Naive B cell (primary cell): ENCODE measurements at places on chromosomes 11 and 22.

DNA sequence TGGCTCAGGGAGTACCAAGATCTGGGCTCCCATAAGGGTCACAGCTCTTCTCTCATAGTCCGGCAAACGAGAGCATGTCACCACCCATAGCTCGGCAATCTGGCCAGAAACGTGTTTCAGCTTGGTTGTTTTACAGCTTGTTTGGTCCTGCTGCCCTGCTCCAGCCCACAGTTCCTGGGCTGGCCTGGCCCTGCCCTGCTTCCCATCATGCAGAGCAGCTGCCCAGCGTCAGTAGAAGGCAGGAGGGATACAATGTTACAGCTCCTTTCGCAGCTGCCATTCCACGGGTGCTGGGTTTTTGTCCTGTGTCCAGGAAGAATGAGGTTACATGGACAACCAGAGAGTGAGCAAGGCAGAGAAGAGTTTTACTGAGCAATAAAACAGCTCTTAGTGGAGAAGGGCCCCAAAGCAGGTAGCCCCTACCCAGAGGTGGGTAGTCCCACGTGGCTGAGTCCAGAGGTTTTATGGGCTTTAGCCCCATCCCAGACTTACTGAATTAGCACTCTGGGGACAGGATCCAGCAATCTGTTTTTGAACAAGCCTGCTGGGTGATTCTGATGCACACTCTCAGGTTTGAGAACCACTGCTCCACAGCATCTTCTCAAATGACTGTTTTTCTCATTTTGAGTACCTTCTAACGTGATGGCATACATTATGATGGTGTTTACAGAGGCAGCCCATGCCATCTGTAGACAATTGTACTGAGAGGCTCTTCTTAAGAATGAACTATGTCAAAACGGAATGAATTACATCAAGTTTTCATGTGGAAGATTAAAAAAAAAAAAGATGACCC, 5.8 kb upstream of the MS4A18 start:
- H3K27me3 ChIP-seq = peaks cover 34% of the 10 kb centered on the region
- H3K27ac ChIP-seq = no peak overlapping the region

DNA sequence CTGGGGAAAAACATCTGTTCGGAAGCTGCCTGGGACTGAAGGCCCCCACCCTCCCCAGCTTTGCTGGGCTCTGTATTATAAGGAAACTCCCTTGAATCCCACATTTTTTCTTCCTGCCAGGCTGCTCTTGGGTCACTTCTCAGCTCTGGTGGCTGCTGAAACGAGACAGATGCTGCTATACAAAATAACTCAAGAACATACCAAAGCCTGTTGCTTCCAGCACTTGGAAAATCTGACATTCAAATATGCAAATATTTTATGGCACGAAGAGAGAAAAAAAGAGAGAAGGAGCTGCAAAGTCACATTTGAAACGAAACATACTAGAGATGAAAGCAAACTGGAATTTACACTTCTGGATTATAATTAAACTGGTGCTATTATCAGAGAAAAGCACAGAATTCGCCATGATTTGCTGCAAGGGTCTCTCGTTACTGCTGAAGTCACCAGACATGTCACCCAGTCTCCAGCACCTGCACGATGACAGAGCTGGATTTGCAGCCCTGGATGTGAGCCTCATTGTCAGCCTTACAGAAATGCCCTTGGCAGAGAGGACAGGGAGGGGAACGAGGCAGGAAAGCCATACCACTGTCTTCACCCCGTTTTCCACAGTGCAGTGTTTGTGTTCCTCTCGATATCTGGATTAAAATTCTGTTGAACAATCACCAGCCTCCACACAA, 47.9 kb upstream of the IGSF9B start:
- H3K27ac ChIP-seq = no peak overlapping the region
- no peak for DNase-seq
- no peaks in the 10 kb centered on the region for H3K36me3 ChIP-seq
- no peak overlapping the region for H3K4me3 ChIP-seq
- peaks cover 8% of the 10 kb centered on the region for H3K27me3 ChIP-seq
- H3K4me1 ChIP-seq = no peaks in the 10 kb centered on the region

DNA sequence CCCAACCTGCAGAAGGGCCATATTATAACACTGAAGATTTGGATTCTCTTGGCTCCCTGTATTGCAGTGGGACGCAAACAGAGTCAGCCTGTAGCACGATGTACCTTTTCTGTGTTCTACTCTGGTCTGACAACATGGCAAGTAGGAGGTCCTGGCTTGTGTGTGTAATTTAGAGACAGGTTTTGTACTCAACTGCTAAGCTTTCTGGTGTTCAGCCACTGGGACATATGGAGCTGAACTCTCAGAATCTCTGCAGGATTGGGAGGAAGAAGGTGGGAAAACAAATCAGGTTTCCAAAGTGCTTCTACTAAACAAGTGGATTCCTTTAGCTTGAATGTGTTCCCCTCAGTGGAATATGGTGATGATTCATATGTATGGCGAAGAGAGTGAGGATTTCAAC, 192.5 kb upstream of the MTMR2 start:
- no peak overlapping the region for H3K27ac ChIP-seq
- H3K4me1 ChIP-seq = peaks cover 11% of the 10 kb centered on the region
- no peak overlapping the region for H3K4me3 ChIP-seq
- no peaks in the 10 kb centered on the region for H3K36me3 ChIP-seq

DNA sequence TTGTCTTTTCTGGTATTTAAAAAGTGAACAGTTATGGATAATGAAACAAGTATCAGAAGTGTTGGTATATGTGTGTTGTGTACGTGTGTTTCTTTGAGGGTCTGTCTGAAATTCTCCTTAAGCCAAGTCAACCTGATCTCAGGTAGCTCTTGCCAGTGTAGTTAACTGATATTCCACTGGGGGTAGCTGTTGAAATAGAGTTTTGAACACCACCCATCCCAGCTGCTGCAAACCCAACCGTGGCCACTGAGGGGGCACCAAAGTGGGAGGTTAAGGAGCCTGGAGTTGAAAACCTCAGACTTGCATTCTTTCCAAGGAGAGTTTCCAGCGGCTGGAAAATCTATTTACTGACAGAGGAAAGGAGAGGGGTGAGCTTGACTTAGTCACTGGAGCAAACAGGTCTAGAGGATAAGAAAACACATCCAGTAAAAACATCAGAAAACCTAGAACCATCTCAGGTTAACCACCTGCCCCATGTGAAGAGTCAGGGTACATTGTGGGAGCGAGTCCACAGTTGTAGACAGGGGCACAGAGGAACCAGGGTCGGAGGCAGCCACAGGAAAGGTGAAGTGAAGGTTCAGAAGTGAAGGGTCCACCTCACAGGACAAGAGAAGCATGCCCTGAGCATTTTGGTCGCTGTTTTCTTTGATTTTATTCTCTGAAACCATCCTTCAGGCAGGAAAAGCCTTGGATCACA, 8.8 kb upstream of the CUL5 start:
- peak overlapping the region; percentile 44 for H3K27ac ChIP-seq
- H3K4me1 ChIP-seq = no peaks in the 10 kb centered on the region
- H3K36me3 ChIP-seq = no peaks in the 10 kb centered on the region
- peaks cover 32% of the 10 kb centered on the region for H3K27me3 ChIP-seq
- no peak overlapping the region for H3K4me3 ChIP-seq
- no peak for DNase-seq

- no peak overlapping the region for H3K27ac ChIP-seq
- DNase-seq = no peak
- H3K27me3 ChIP-seq = no peaks in the 10 kb centered on the region
Observed at GRCh38 chr11:20464518-20464917, 77.0 kb downstream of the PRMT3 start.

- peaks cover 7% of the 10 kb centered on the region for H3K4me1 ChIP-seq
- H3K4me3 ChIP-seq = no peak overlapping the region
- DNase-seq = no peak
- no peaks in the 10 kb centered on the region for H3K27me3 ChIP-seq
Observed at GRCh38 chr11:16794047-16794818, 55.8 kb downstream of the C11orf58 start.

DNA sequence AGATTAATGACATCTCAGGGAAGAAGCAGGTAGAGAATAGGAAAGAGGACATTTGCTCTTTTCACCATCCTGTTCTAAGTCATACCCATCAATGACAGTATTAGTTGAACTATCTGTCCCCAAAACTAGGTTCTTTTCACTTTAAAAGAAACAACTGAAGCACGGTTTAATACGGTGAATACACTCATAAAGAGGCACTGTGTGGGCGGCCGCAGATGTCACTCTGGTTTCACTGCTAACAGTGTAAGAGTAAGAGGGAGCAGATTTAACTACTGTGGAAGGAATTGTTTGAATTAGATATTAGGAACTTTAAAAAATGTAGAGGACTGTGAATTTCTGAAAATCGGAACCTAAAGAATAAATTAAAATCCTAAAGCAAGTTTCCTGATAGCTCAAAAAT, 49.5 kb downstream of the VSIG10L2 start:
- H3K4me3 ChIP-seq = no peak overlapping the region
- no peaks in the 10 kb centered on the region for H3K36me3 ChIP-seq
- H3K4me1 ChIP-seq = no peaks in the 10 kb centered on the region
- H3K27ac ChIP-seq = no peak overlapping the region

GRCh38 chr22:46442217-46442853, 95.1 kb downstream of the CELSR1 start:
- no peak overlapping the region for H3K4me3 ChIP-seq
- no peaks in the 10 kb centered on the region for H3K36me3 ChIP-seq
- no peaks in the 10 kb centered on the region for H3K27me3 ChIP-seq
- H3K27ac ChIP-seq = no peak overlapping the region
